ENCODE measurements at places on chromosomes 2 and 18. TPM values are rescaled to one million over a fixed set of nuclear protein-coding genes. Genes with fewer than 3 reads are reported as not detected.

DNA sequence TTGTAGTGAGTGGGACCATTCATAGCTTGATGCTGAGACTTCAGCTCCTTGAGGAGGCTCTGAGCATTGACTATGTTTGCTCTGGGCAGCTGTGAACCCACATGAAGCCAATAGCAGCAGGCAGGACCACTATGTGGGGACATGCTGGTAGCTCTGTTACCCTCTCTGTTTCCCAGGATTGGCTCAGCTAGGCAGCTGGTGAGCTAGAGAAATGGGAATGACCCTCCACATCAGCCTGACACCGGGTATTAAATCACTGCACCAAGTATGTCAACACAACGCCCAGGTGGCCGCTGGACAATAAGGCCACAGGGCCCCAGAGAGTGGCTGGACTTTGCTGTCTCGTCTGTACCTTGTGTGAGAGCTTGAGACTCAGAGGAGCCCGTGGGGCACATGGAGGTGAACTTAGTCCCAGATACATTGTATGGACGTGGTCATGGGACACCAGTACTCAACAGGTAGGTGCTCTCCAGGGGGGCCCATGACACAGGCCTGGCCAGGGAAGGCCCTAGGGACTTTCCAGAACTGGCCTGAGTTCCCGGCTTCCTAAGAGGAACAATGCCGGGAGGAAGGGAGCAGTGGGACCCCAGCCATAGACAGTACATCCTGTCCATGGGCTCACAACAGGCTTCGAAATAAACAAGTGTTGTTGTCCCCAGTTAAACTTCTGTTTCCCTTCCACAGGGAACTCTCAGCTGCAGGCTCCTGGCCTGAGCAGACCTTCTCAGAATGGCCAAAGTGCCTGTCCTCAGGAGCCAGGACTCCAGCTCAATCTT is 35.2 kb downstream of the HS1BP3 start:
- H3K36me3 ChIP-seq = no peaks in the 10 kb centered on the region
- H3K27me3 ChIP-seq = no peaks in the 10 kb centered on the region
- no peak overlapping the region for H3K4me3 ChIP-seq
- no peak overlapping the region for H3K27ac ChIP-seq

DNA sequence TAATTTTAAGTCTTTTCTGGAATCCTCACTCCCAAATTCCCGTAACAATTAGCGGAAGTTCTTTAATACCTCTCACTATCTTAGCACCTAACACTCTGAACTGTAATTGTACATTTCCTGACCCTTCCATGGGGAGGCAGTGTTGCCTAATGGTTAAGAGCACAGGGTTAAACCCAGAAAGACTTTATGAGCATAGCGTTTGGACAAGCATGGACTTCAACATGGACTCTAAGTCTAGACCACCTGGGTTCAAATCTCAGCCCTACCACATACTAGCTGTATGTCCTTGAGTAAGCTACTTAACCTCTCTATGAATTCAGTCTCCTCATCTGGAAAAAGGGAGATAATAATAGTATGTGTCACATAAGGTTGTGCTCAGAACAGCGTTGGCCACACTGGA is 13.0 kb downstream of the ANTXR1 start:
- H3K4me3 ChIP-seq = no peak overlapping the region
- H3K4me1 ChIP-seq = peaks cover 14% of the 10 kb centered on the region
- DNase-seq = no peak
- no peak overlapping the region for H3K27ac ChIP-seq

- no peaks in the 10 kb centered on the region for H3K36me3 ChIP-seq
- no peaks in the 10 kb centered on the region for H3K4me1 ChIP-seq
- H3K27ac ChIP-seq = no peak overlapping the region
- DNase-seq = no peak
- no peaks in the 10 kb centered on the region for H3K27me3 ChIP-seq
Measured at GRCh38 chr2:101337877-101338276, 29.4 kb upstream of the RNF149 start.

DNA sequence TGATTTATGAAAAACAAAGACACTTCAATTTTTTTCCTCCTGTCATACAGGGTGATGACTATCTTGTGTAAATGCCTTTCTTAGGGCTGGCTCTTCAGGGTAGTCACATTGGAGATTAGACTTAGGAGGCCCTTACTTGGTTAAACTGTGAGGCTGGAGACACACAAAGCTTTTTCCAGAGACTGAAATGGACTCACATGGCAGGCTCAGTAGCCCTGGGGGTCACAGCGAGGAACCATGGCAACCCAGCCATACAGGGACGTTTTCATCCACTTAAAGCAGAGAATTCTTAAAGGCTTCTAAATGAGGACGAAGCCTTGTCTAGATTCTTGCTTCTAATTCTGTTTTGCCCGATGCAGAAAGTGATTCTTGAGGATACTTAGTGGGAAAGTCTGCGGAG is 57.3 kb upstream of the ZDBF2 start:
- no peak overlapping the region for H3K4me3 ChIP-seq
- H3K27me3 ChIP-seq = peaks cover 1% of the 10 kb centered on the region
- H3K36me3 ChIP-seq = no peaks in the 10 kb centered on the region
- no peak for DNase-seq

GRCh38 chr2:5742126-5742525 is 49.9 kb downstream of the SOX11 start:
- no peaks in the 10 kb centered on the region for H3K4me1 ChIP-seq
- no peak for DNase-seq
- H3K36me3 ChIP-seq = no peaks in the 10 kb centered on the region
- H3K4me3 ChIP-seq = no peak overlapping the region
- no peaks in the 10 kb centered on the region for H3K27me3 ChIP-seq

DNA sequence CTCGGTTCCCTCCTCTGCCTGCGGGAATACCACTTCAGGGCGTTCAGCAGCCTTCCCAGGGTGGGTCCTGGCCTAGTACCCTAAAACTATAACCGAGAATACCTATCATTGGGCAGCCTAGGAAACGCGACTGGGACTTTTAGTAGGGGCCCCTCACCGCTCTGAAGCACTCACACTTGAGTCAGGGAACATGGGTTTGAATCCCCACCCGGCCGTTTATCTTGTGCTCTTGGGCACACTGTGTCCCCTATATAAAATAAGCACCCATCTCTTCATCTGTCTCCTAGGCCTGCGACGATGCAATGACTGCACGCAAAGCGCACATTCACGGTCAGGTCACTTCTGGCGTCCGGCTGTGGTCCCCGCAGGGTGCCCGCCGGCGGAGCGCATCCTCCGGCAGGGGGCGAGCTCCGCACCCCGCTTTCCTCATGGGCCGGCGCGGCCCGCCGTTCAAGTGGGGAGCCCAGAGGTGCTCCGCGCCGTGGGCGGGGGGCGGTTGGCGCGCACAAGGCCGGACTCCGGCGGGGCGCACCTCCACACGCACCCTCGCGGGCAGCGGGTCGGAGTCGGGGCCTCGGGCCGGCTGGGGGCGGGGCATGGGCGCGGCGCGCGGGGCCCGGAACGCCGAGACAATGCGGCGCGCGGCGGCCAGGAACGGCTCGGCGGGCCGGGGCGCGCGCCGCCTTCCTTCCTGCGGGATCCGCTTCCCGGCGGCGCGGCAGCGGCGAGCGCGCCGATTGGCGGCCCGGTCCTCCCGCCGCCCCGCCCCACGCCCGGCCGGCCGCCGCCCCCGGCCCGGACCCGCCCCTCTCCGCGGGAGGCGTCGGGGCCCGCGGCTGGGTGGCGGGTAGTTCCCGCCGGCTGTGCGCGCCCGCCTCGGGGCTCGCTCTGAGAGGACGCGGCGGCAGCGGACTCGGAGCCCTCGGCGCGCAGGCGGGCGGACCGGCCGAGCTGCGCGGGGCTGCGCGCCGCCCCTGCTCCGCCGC is at the start of gene ASAP2:
Gene ASAP2, plus strand, starts transcription at position 850 of the 986 bp plus-strand sequence. CDS start 293 bp downstream, outside the sequence.
- no peaks in the 10 kb centered on the region for H3K36me3 ChIP-seq
- no peaks in the 10 kb centered on the region for H3K27me3 ChIP-seq
- peak; percentile 77 for DNase-seq

- H3K36me3 ChIP-seq = no peaks in the 10 kb centered on the region
- H3K4me3 ChIP-seq = no peak overlapping the region
- no peaks in the 10 kb centered on the region for H3K4me1 ChIP-seq
- no peaks in the 10 kb centered on the region for H3K27me3 ChIP-seq
- no peak overlapping the region for H3K27ac ChIP-seq
- no peak for DNase-seq
Measured at GRCh38 chr2:136225950-136226835, 108.2 kb upstream of the CXCR4 start.

DNA sequence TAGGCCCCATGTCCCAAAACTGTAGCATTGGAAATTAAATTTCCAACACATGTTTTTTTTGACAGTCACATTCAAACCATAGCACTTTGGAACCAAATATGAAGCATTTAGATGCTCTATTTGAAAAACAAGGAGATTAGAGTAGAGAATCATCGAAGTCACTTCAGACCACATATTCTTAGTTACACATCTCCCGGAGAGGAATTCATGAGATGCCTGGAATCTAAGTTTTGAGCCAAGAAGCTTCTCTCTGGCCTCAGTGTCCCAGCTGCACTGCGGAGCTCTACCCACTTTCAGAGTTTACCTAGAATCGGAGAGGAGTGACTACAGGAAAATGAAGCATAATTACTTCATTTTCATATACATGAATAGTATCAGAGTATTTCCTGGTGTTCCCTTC is 385.9 kb downstream of the TNS1 start:
- no peaks in the 10 kb centered on the region for H3K27me3 ChIP-seq
- H3K4me1 ChIP-seq = no peaks in the 10 kb centered on the region
- DNase-seq = no peak
- no peak overlapping the region for H3K4me3 ChIP-seq
- no peaks in the 10 kb centered on the region for H3K36me3 ChIP-seq

GRCh38 chr2:230693411-230693810 is 19.2 kb upstream of the CAB39 start:
- H3K4me3 ChIP-seq = no peak overlapping the region
- no peak overlapping the region for H3K27ac ChIP-seq
- no peaks in the 10 kb centered on the region for H3K27me3 ChIP-seq
- H3K36me3 ChIP-seq = no peaks in the 10 kb centered on the region
- DNase-seq = no peak

GRCh38 chr2:161898633-161899032 is 175.4 kb downstream of the DPP4 start:
- no peak overlapping the region for H3K27ac ChIP-seq
- H3K4me1 ChIP-seq = no peaks in the 10 kb centered on the region
- DNase-seq = no peak

- no peaks in the 10 kb centered on the region for H3K27me3 ChIP-seq
- no peaks in the 10 kb centered on the region for H3K4me1 ChIP-seq
- no peaks in the 10 kb centered on the region for H3K36me3 ChIP-seq
- no peak overlapping the region for H3K27ac ChIP-seq
Measured at GRCh38 chr2:128282976-128283810, 35.5 kb downstream of the HS6ST1 start.

- no peak for DNase-seq
- no peak overlapping the region for H3K27ac ChIP-seq
- H3K36me3 ChIP-seq = no peaks in the 10 kb centered on the region
Measured at GRCh38 chr2:59540864-59541263, 1012.6 kb downstream of the BCL11A start.

DNA sequence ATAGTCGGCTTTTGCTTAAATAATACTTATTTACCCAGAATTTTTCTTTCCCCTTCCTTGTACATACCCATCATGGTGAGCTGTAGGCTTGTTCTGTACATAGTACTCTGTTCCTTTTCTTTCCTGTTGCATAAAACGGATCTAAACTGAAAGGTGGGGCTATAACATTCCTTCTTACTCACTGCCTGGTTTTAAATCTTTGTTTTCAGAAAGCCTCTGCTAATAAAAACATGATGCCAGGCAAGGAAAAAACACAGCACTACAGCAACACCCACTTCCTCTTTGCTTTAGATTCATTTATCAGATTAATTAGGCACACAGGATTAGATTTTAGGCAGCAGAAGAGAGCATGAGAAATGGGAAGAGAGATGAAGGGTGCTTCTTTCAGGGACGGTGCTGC is 19.6 kb upstream of the STON1 start:
- no peak overlapping the region for H3K4me3 ChIP-seq
- H3K27me3 ChIP-seq = no peaks in the 10 kb centered on the region
- DNase-seq = no peak
- no peaks in the 10 kb centered on the region for H3K4me1 ChIP-seq

- no peak overlapping the region for H3K4me3 ChIP-seq
- DNase-seq = no peak
- H3K27me3 ChIP-seq = no peaks in the 10 kb centered on the region
- no peaks in the 10 kb centered on the region for H3K36me3 ChIP-seq
- H3K27ac ChIP-seq = no peak overlapping the region
Measured at GRCh38 chr2:130765464-130765863, 10.1 kb downstream of the AMER3 start.

- peaks cover 1% of the 10 kb centered on the region for H3K4me1 ChIP-seq
- no peaks in the 10 kb centered on the region for H3K27me3 ChIP-seq
- no peak for DNase-seq
- H3K36me3 ChIP-seq = no peaks in the 10 kb centered on the region
- H3K4me3 ChIP-seq = no peak overlapping the region
- H3K27ac ChIP-seq = peak overlapping the region; percentile 37
Measured at GRCh38 chr2:74583504-74583903, 29.0 kb downstream of the DOK1 start.

DNA sequence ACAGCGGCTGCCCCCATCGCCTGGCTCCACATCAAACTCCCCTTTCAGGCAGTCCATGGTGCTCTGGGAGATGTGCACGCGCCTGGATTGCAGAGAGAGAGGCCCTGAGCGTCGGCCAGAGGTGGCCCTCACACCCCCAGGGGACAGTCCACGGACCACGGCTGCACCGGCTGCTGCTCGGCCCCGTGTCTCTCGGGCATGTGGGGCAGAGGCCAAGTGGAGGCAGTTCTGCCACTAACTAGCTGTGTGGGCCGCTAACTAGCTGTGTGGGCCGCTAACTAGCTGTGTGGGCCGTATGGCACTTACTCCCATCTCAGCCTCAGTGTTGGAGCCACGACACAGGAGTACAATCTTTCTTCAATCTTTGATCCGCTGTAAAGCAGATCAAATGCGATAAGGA is 45.3 kb downstream of the CENPO start:
- peaks cover 3% of the 10 kb centered on the region for H3K36me3 ChIP-seq
- no peak overlapping the region for H3K27ac ChIP-seq
- DNase-seq = no peak

DNA sequence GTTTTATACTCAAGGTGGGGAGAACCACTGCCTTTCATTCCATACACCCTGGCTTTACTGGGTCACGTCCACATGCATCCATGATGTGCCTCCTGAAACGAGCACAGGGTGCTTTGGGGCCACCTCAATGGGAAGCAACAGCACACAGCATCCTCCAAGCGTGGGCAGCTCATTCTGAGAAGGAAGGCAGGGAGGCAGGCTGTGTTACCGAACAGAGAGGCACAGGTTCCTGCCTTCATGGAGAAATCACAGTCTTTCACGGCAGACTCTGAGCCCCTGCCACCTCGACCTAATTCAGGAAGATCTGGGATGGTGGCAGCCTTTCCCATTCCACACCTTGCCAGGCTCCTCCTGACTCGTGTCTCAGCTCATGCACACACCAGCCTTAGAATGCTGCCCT is 130.1 kb downstream of the GBX2 start:
- no peaks in the 10 kb centered on the region for H3K27me3 ChIP-seq
- no peak overlapping the region for H3K27ac ChIP-seq
- H3K4me3 ChIP-seq = no peak overlapping the region
- H3K4me1 ChIP-seq = no peaks in the 10 kb centered on the region

FEV gene
- not detected for total RNA-seq

CDCA7 gene
- 2.8 TPM for total RNA-seq

FAP gene
- 28.6 TPM for total RNA-seq

RIT2 gene
- not detected for total RNA-seq

DNER gene
- total RNA-seq = 1.1 TPM

SCN7A gene
- 5.0 TPM for total RNA-seq

PLCL1 gene
- total RNA-seq = 14.8 TPM

CCDC85A gene
- 2.7 TPM for total RNA-seq
